Pericardium fibroblast (primary cell): ENCODE measurements at places on chromosomes 1 and 21. TPM values are rescaled to one million over a fixed set of nuclear protein-coding genes. Genes with fewer than 3 reads are reported as not detected.

Gene HP1BP3
- total RNA-seq, result 107 and 115 TPM in 2 replicates

Gene MAGI3
- 5.8 and 7.1 TPM in 2 replicates for total RNA-seq

Gene SLC16A1
- total RNA-seq, result 73.3 and 88.3 TPM in 2 replicates

Gene ENO1
- 925 and 2,028 TPM in 2 replicates for total RNA-seq

Gene COL24A1
- 0.09 and 0.23 TPM in 2 replicates for total RNA-seq
